ENCODE measurements at places on chromosomes 7 and 10. TPM values are rescaled to one million over a fixed set of nuclear protein-coding genes. Genes with fewer than 3 reads are reported as not detected.

GRCh38 chr10:3574451-3574850 is 210.6 kb downstream of the KLF6 start:
- H3K36me3 ChIP-seq: no peaks in the 10 kb centered on the region
- H3K4me1 ChIP-seq: peaks cover 5% of the 10 kb centered on the region
- H3K27ac ChIP-seq: no peak overlapping the region

GRCh38 chr7:16084370-16084769 is 337.0 kb downstream of the CRPPA start:
- H3K27me3 ChIP-seq: no peaks in the 10 kb centered on the region
- no peaks in the 10 kb centered on the region for H3K36me3 ChIP-seq
- no peak overlapping the region for H3K4me3 ChIP-seq
- peaks cover 7% of the 10 kb centered on the region for H3K4me1 ChIP-seq
- no peak for DNase-seq

DNA sequence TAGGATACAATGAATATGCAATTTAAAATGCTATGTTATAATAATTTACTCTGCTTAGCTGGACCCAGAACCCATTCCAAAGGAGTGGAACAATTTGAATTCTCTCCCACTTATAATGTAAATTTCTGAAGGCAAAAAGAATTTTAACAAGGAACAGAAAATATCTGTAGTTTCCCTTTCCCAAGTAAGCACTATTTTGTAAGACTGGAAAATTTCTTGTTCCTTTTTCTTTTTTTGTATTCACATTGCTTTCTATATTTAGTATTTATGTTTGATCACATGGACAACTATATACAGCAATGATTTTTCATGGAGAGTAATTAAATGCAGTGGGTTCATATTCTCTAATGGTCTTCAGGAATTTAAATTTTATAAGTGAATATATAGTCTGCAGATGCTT is 127.4 kb downstream of the GPR85 start:
- H3K36me3 ChIP-seq: no peaks in the 10 kb centered on the region
- no peak overlapping the region for H3K27ac ChIP-seq
- no peak overlapping the region for H3K4me3 ChIP-seq
- H3K27me3 ChIP-seq: no peaks in the 10 kb centered on the region
- no peak for DNase-seq

GRCh38 chr10:119483839-119484238 is 58.7 kb downstream of the RGS10 start:
- no peak overlapping the region for H3K27ac ChIP-seq
- H3K4me3 ChIP-seq: no peak overlapping the region
- peaks cover 8% of the 10 kb centered on the region for H3K27me3 ChIP-seq
- DNase-seq: no peak
- H3K4me1 ChIP-seq: no peaks in the 10 kb centered on the region
- no peaks in the 10 kb centered on the region for H3K36me3 ChIP-seq

GPNMB gene
- 452 TPM for total RNA-seq

- no peak overlapping the region for H3K4me3 ChIP-seq
- peaks cover 43% of the 10 kb centered on the region for H3K36me3 ChIP-seq
- no peaks in the 10 kb centered on the region for H3K4me1 ChIP-seq
- DNase-seq: no peak
These were observed 243.9 kb upstream of the IMMP2L start for GRCh38 chr7:111806232-111806631.

- no peaks in the 10 kb centered on the region for H3K36me3 ChIP-seq
- DNase-seq: no peak
- H3K27ac ChIP-seq: no peak overlapping the region
These were observed 300.7 kb upstream of the ADARB2 start for GRCh38 chr10:2038036-2038435.

GRCh38 chr7:138158739-138159528 is 82.7 kb downstream of the AKR1D1 start:
- no peaks in the 10 kb centered on the region for H3K36me3 ChIP-seq
- no peaks in the 10 kb centered on the region for H3K4me1 ChIP-seq
- DNase-seq: no peak
- no peak overlapping the region for H3K4me3 ChIP-seq
- H3K27me3 ChIP-seq: no peaks in the 10 kb centered on the region

BAMBI gene
- 7.9 TPM for total RNA-seq

GRCh38 chr10:132516771-132517725 is 20.5 kb upstream of the INPP5A start:
- H3K4me3 ChIP-seq: peak overlapping the region; percentile 27
- H3K36me3 ChIP-seq: no peaks in the 10 kb centered on the region
- H3K4me1 ChIP-seq: peaks cover 70% of the 10 kb centered on the region
- peak; percentile 88 for DNase-seq
- no peaks in the 10 kb centered on the region for H3K27me3 ChIP-seq

C10orf62 gene
- not detected for total RNA-seq
